SIG-M5 (cell line): ENCODE measurements at places on chromosomes 5 and 9.

DNA sequence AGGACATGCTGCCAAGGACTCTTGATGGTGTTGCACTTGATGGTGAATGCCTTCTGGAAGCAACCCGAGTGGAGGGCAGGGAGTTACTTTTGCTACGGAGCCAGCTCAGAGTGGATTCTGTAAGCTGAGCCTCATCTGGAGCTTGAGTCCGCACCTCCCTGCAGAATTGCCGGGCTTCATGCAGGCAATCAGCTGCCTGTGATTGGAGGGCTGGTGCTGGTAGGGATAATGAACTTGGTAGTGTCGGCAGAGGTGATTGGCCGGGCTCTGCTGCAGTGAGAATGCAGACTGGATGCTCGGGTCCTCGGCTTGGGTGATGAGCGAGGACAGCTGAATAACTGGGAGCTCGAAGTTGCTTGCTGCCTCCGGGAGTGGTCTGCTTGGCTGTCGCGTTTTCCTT is 23.1 kb downstream of the SLC25A25 start:
- no peak for DNase-seq

DNA sequence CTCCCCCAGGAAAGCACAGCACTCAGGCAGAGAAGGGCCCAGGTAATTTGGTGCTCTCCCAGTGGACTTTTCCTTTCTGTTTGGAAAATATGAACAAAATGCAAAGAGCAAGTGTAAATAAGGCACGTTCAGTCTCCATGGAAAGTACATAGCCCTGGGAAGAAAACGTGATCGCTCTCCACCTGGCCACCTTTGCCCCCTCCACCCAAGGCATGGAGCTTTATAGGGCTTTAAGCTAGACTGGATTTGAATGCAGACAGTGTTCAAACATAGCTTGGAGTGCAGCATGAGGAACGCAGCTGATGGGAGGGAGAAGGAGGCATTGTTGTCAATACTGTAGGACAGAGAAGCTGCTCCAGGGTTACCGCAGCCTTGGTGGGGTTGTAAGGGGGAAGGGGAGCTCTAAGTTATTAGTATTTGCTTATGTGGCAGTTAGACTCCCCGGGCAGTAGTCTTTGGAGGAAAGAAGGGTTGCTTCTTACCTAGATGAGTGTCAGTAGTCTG is 500.2 kb downstream of the SPOCK1 start:
- no peak for DNase-seq

DNA sequence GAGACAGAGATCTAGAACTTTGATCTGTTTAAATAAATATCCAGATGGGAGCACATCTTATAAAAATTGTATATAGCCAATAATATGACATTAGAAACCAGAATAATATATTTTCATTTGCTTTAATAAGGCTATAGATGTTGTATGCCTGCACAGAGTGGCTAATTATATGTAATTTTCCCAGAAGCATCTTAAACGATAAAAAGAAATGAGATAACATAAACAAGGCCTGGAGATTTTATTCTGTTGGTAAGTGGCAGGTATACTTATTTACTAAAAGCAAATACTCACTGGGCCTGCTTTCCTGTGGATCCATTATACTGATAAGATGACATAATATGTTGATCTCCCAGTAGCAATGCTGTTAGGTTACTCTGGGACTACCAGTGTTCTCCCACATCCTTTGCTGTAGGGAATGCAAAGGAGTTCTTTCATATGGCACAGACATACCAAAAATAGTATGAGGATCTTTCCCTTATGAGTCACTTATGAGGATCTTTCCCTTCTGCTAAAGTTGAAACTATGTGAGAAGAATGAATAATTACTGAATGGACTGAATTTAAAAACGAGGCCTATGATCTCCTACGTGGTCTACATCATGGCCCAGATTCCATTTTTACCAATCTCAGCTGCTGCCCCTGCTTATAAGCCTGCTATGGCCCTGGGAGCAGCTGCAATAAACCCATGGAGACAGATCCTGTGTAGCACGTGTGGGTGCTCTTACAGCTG is 112.1 kb downstream of the NUDT12 start:
- no peak for DNase-seq

DNA sequence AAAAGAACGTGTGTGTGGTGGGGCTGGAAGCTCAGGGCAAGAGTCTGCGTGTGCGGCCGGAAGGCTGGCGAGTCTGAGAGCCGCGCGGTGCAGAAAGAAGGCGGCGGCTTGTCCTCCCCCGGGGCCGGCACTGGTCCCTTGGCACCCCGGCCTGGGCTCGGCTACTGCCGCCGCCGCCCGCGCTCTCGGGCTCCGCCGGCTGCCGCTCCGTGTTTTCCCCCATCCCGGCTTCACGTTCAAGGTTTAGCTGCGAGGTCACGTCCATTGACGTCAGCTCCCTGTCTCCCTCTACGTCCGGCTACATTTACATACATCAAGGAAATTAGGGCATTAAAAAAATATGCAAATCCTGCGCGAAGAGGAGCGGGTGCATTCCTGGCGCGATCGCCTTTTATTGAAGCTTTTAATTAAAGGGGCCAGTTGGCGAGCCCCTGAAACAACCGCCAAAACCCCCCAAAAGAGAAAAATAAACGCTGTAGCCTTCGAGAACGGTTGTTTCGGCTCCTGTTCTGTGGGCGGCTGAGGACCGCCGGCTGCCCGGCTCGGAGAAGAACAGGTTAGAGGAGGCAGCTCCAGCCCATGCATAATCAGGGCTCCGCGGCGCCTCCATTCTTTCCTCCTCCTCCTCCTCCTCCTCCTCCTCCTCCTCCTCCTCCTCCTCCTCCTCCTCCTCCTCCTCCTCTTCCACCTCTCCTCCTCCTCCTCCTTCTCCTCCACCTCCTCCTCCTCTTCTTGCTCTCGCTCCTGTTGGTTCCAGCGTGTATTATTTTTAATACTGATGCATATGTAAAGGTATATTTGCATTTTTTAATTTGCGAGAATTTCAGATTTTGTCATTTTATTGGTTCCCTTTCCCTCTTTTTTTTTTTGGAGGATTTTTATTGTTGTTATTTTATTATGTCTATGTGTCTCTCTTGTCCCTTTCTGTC is 207.0 kb downstream of the MEF2C start:
- no peak for DNase-seq

GRCh38 chr9:81077572-81077971 is 611.8 kb downstream of the TLE1 start:
- no peak for DNase-seq

GRCh38 chr9:125514468-125514867 is 192.5 kb downstream of the MAPKAP1 start:
- no peak for DNase-seq

DNA sequence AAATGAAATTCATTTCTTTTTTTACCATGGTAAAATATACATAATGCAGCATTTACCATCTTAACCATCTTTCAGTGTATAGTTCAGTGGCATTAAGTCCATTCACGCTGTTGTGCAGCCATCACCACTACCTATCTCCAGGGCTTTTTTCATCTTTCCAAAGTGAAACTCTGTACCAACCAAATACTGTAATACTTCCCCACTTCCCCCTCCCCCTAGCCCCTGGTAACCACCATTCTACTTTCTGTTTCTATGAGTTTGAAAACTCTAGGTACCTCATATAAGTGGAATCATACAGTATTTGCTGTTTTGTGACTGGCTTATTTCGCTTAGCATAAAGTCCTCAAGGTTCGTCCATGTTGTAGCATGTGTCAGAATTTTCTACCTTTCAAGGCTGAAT is 23.4 kb downstream of the SPAAR start:
- no peak for DNase-seq

GRCh38 chr5:149094996-149095395 is 32.1 kb upstream of the SH3TC2 start:
- DNase-seq: no peak

DNA sequence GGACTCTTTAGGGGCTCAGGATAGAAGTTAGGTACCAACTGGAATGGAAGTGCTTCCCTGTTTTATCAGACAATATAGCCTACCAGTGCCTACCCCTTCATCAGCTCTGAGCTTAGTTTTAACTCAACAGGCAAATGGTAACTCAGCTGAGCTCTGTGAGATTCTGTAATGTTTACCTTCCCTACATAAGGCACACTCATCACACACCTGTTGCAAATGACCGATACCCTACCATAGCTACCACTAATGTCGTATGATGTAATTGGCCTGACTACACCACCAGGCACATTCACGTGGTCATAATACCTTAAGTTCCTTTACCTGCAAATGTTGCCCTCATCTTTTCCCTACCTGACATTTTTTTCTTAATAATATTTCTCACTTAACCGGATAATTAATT is 254.8 kb downstream of the ADGRV1 start:
- no peak for DNase-seq

DNA sequence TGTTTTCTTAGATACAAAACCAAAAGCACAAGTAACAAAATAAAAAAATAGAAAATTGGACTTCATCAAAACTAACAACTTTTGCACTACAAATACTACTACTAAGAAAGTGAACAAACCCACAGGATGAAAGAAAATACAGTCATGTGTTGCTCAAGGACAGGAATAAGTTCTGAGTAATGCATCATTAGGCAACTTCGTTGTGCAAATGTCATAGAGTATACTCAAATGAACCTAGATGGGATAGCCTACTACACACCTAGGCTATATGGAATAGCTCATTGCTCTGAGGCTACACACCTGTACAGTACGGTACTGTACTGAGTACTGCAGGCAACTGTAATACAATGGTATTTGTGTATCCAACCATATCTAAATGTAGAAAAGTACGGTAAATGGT is 88.3 kb downstream of the RAPGEF1 start:
- no peak for DNase-seq

- no peak for DNase-seq
Measured at GRCh38 chr5:41787265-41787664, 83.0 kb downstream of the OXCT1 start.

DNA sequence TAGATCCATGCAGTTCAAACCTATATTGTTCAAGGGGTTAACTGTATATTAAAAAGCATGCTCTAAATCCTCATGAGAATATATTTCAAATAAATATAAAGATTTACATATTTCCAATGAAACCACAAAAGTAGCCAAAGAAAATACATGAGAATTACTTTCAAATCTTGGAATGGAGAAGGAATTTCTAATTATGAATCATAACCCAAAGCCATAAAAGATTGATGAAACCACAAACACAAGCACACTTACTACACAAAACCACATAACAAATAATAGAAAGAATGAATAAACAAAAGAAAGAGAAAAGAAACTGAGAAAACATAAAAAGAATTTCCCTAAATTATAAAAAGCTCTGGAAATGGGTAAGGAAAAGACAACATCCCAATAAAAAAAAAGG is 16.0 kb downstream of the ERP44 start:
- no peak for DNase-seq

- DNase-seq: no peak
Measured at GRCh38 chr9:17031546-17031945, 103.3 kb upstream of the CNTLN start.

DNA sequence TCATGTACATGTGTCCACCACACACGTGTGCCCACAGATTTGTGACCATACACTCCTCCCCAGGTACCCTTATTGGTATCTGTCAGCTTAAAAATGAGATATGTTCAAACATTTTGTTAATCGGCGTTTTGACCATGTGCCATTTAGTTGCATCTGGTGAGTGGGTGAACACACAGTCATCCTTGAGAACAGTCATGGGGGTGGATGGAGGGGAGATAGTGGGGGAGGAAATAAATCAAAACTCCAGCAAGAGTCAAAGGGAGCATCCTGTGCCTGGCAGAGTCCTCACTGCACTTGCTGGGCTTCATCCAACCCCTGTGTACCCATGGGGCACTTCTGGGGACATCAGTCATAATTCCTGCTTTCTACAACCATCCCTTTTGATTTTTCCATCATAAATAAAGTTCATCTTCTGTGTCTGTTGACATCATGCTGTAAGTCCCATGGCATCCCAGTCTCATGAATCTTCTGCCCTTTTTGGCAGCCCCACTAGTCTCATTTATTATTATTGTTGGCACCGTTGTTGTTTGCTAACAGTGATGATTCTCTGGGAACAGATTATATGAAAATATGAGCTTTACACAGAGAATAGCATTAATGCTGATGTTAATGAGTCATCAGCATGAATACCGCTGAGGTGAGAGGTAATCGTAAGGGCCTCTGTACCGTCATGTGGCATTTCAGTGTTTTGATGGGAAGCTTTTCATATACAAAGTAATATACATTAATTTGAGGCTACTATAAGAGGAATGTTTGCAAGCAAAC is 24.4 kb upstream of the CLK4 start:
- no peak for DNase-seq

DNA sequence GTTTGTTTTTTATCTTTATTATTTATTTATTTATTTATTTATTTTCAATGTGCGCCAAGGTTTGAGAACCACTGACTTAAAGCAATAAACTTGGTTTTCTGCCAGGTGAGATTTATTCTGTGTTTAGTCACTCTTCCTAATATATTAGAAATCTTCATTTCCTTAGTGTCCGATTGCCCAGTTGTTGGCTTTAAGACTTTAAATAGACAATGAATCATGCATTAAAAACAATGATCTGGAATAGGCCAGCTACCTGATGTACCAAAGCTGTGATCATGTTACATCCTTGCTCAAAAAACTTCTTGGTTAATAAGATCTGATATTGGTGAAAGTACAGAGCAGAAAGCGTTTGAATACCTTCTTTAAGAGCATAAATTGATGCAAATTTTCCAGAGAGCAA is 52.1 kb upstream of the ERBIN start:
- no peak for DNase-seq

GRCh38 chr5:139666551-139666950 is 18.4 kb downstream of the CXXC5 start:
- DNase-seq: no peak

DNA sequence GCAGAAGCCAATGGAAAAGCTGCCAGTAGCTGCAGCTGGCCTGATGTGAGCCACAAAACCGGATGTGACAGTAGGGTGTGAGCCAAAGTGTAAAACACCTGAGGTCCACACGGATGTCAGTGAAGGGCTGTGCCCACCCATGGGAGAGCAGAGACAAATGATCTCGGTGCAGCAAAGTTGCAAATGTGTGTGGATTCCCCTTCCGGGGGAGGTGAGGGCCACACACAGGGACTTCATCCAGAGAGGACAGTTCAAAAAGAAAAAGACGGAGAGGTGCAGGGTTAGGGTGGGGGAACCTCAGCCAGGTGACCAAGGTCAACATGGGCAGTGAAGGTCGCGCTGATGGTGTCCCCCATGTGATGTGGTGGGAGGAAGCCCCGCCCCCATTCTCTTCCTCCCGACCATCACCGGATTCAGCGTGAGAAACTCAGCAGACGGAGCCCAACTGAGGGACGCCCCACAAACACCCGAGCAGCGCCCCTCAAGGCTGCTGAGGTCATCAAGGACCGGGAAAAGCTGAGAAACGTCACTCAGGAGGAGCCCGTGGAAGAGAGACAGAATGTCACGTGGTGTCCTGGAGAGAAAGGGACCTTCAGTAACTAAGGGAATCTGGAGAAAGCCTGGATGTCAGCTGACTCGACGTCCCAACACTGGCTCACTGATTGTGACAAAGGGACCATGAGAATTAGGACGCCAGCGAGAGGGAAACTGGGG is 11.4 kb upstream of the PTGDS start:
- no peak for DNase-seq
